Activated CD4-positive, alpha-beta memory T cell treated with anti-CD3 and anti-CD28 coated beads for 36 hours (primary cell): ENCODE measurements at places on chromosomes 12 and 14. TPM values are rescaled to one million over a fixed set of nuclear protein-coding genes. Genes with fewer than 3 reads are reported as not detected.

The PYGL gene
- total RNA-seq, result 1.2 TPM

The FOXG1 gene
- not detected for total RNA-seq

The TCL1B gene
- not detected for total RNA-seq

The NGB gene
- not detected for total RNA-seq

The RNASE2 gene
- total RNA-seq, result not detected

The SDSL gene
- total RNA-seq, result not detected

The ATF7 gene
- total RNA-seq, result 20.7 TPM

The CACNA2D4 gene
- total RNA-seq, result 11.7 TPM

The NELL2 gene
- 40.5 TPM for total RNA-seq

The TAS2R31 gene
- total RNA-seq, result 1.1 TPM

The SERPINA10 gene
- total RNA-seq, result not detected

The ATP5F1B gene
- total RNA-seq, result 722 TPM

The ZBTB39 gene
- total RNA-seq, result 5.7 TPM

The NAA25 gene
- 41.7 TPM for total RNA-seq

The IFNG-AS1 gene
- total RNA-seq, result 0.48 TPM

The OVCH1 gene
- total RNA-seq, result not detected

The PTCSC3 gene
- not detected for total RNA-seq

The STX2 gene
- total RNA-seq, result 22.8 TPM

The LUM gene
- total RNA-seq, result not detected

The SALL2 gene
- 4.4 TPM for total RNA-seq
